ENCODE measurements at places on chromosomes 6 and 20.

GRCh38 chr6:37083243-37084138 is 78.0 kb downstream of the FGD2 start:
- peak overlapping the region; percentile 59 for H3K27ac ChIP-seq
- H3K36me3 ChIP-seq: no peaks in the 10 kb centered on the region
- no peak overlapping the region for H3K4me3 ChIP-seq
- peaks cover 21% of the 10 kb centered on the region for H3K4me1 ChIP-seq
- DNase-seq: peak; percentile 98

DNA sequence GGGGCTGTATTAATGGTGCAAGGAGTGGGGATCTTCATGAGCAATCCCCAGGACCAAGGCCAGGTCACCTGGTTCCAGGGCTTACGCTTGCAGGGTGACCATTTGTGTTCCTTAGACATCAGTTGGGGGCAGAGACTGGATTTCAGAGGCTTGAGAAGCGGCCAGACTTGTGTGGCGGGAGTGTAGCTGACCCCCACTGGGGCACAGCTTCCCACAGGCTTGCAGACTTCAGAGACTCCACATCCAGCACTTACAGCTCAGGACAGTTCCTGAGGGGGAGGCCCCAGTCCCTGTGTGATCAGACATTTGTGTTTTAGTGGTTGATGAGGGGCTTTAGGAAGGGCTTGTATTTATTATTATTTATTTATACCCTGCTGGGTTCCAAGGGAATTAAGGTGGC is 15.3 kb downstream of the TJAP1 start:
- no peak overlapping the region for H3K27ac ChIP-seq
- no peaks in the 10 kb centered on the region for H3K27me3 ChIP-seq
- H3K4me3 ChIP-seq: no peak overlapping the region
- peaks cover 27% of the 10 kb centered on the region for H3K4me1 ChIP-seq

- H3K27ac ChIP-seq: no peak overlapping the region
- no peaks in the 10 kb centered on the region for H3K4me1 ChIP-seq
- no peak overlapping the region for H3K4me3 ChIP-seq
- no peaks in the 10 kb centered on the region for H3K27me3 ChIP-seq
- H3K36me3 ChIP-seq: no peaks in the 10 kb centered on the region
- no peak for DNase-seq
Observed at GRCh38 chr6:163841326-163841725, 426.8 kb downstream of the QKI start.

GRCh38 chr20:6632187-6632586 is 135.3 kb upstream of the BMP2 start:
- no peaks in the 10 kb centered on the region for H3K36me3 ChIP-seq
- H3K27ac ChIP-seq: no peak overlapping the region
- H3K4me3 ChIP-seq: no peak overlapping the region
- H3K27me3 ChIP-seq: no peaks in the 10 kb centered on the region

DNA sequence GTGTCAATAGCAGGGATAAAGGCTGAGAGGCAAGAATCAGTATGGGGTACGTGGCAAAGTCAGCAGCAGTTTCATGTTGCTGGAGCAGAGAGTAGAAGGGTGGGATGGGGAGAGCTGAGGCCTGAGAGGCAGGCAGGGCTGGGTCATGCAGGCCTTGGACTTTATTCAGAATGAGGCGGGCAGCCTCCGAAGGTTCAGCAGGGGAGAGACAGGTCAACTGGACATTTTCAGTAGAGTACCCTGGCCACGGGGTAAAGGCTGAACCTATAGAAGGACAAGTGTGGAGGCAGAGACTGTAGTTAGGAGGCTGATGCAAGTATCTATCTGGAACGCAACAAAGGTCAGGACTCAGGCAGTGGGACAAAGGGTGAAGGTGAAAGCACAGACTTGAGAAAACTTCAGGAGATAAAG is 13.7 kb downstream of the NOTCH4 start:
- no peaks in the 10 kb centered on the region for H3K36me3 ChIP-seq
- no peak overlapping the region for H3K27ac ChIP-seq
- DNase-seq: no peak
- no peaks in the 10 kb centered on the region for H3K27me3 ChIP-seq

GRCh38 chr6:99458319-99458718 is 33.2 kb upstream of the PNISR start:
- no peaks in the 10 kb centered on the region for H3K36me3 ChIP-seq
- H3K4me1 ChIP-seq: no peaks in the 10 kb centered on the region
- DNase-seq: peak; percentile 5
- no peaks in the 10 kb centered on the region for H3K27me3 ChIP-seq
- no peak overlapping the region for H3K27ac ChIP-seq

DNA sequence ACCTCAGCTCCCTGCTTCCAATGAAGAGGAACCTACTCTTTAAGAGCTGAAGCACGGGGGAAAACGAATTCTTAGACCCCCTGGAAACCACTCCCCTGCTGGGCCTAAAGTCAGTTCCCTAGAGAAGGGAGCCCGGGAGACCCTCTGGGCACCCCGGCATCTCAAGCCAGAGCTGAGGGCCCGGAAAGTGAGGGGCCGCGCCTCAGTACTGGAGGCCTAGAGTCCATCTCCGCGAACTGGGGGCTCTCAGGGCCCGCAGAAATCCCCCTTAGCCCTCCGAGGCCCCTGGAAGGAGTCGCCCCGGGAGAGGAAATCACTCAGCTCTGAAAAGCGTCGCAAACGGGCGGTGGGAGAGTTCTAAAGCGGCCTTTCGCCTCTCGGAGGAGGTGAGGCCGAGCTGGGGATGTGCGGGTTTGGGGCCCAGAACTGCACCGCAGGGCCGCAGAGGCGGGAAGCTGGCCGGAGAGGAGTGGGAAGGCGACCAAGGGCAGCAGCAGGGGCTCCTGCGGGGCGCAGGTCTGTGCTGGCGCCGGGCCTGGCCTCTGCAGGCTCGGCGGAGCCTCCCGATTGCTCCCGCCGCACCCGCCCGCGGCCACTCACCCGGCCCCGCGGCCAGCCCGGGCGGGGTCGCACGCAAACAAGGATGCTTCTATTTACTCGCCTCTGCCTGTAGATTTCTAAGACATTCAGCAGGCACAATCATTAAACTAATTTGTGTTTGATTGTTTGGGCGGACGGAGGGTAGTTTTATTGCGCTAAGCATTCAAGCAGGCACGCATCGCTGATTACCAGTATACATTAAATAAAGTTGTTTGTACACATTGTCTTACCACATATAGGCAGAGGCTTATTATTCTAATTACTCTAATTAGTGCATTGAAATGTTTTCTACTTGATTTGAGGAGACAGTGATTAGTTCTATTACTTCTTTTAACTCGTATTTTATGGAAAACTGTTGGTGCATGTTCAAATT is 9.2 kb downstream of the POU3F2 start:
- no peaks in the 10 kb centered on the region for H3K36me3 ChIP-seq
- no peak overlapping the region for H3K27ac ChIP-seq
- H3K4me3 ChIP-seq: no peak overlapping the region
- no peaks in the 10 kb centered on the region for H3K27me3 ChIP-seq
- no peak for DNase-seq

DNA sequence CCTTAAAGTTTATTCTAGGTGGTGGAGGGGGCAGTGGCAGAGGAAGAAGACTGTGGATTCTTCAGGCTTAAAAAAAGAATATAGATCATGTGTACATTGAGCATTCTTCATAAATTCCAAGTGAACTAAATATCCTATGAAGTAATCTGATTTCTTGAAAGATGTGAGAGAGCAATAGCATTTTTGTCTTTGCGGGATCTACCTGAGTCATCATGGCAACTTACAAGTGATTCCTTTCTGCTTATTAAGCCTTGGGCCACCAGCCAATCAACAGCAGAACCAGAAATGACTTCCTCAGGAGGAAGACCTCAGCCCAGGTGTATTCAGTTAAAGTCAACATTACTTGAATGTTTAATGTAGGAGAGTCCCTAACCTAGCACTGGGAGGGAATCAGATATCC is 756.9 kb downstream of the TFAP2A start:
- no peaks in the 10 kb centered on the region for H3K27me3 ChIP-seq
- no peaks in the 10 kb centered on the region for H3K36me3 ChIP-seq
- H3K27ac ChIP-seq: no peak overlapping the region
- DNase-seq: no peak

All from small intestine (tissue), 16 donors.